CD4-positive, alpha-beta T cell treated with Interleukin-6 at 100 ng/mL for 8 hours (primary cell): ENCODE measurements at places on chromosomes 3 and 15.

DNA sequence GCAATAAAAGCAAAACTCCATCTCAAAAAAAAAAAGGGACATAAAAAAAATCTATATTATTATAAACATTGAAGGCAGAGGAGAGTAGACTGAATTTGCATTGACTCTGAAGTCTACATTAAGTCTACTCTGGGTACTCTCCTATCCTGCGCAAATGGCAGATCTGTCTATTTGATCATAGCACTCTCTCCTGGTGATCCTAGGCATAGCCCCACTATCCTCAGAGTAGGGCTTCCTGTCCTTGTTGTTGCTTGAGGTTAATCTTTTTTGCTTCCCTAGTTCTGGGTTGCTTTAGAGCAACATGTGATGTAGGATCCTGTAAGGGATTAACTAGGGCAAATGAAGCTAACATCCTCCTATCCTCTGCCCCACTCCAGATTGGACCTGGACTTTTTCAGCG is 82.1 kb upstream of the LRRFIP2 start:
- no peak for DNase-seq

- DNase-seq, result no peak
Measured at GRCh38 chr15:97841558-97841957, 118.9 kb upstream of the ARRDC4 start.

GRCh38 chr15:101159096-101159935 is 92.5 kb downstream of the CHSY1 start:
- no peak for DNase-seq

DNA sequence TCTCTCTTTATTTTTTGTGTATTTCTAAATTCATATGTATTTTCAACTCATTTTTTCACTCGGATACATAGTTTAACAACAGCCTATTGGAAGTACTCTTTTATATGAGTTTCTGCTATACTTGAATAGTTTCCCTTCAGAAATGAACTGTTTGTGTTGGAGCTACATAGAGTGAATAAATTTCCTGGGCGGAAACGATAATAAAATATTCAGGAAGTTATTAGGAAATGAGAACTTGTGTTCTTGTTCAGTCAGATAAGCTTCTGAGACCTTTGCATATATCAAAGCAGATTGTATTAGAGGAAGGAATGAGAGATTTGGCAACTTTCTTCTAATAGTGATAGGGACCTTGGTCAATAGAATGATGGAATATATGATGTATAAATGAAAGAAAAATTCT is 27.3 kb downstream of the NEO1 start:
- DNase-seq, result no peak

GRCh38 chr15:99010768-99011167 is 3.2 kb upstream of the PGPEP1L start:
- no peak for DNase-seq

DNA sequence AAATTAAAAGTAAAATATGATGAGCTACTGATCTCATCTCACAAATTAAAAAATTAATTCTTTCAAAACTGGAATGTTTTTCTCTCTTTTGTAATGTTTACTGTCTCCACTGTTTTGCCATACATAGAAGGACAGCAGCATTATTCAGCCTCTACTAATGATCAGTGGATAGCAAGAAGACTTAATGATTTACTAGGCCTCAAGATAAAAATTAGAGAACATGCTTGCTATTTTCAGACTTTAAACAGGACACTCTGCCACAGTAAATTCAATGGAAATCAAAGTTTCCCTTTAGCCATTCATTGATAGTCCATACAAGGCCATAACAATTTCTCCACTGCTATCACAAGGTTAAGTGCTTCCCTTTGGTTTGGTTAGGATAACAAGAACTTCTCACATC is 129.4 kb downstream of the TMCC1 start:
- DNase-seq, result no peak

GRCh38 chr3:17192995-17193394 is 308.2 kb downstream of the PLCL2 start:
- no peak for DNase-seq

- no peak for DNase-seq
Measured at GRCh38 chr3:41863024-41863423, 98.9 kb downstream of the ULK4 start.

DNA sequence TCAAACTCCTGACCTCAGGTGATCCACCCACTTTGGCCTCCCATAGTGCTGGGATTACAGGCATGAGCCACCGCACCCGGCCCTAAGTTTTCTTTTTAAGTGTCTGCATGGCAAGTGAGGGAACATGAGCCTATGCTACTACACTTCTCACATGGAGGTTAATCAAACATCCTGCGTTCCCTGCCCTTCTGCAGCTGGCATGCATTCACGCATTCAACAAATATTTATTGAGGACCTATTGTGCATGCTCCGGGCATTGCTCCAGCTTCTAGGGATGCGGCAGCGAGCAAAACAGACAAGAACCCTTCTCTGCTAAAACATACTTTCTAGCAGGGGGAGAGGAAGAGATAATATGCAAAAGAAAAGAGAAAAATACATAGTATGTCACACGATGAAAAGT is 42.6 kb upstream of the ACKR4 start:
- no peak for DNase-seq
